RCC 7860 (cell line): ENCODE measurements at places on chromosomes 2 and 18.

DNA sequence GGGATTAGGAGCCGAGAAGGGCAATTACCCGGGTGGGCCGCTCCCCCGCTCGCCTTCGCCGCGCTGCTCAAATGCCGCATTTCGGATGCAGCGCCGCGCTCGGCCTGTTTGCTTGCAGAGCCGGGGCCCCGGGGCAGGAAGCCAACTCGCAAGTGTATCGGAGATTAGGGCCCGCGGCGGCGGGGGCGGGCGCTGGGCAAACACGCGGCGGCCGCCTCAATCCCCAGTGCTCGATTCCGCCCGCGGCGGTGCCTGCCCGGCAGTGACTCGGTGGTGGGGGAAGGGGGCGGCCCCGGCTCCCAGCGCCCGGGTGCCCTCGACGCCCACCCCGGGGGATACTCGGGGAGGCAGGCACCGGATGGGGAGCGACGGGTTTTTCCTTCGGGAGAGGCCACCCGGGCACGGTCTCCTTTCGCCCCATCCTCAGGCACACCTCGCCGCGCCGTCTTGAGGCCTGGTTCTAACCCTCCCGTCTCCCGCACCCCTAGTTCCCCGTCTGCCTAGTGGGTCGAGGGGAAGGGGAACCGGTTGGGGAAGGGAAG, 26.6 kb upstream of the NOTO start:
- no peak for DNase-seq

- no peak for DNase-seq
Observed at GRCh38 chr2:121907928-121908327, 152.5 kb downstream of the TSN start.

- DNase-seq: no peak
Observed at GRCh38 chr2:86350751-86351150, 13.3 kb upstream of the REEP1 start.

DNA sequence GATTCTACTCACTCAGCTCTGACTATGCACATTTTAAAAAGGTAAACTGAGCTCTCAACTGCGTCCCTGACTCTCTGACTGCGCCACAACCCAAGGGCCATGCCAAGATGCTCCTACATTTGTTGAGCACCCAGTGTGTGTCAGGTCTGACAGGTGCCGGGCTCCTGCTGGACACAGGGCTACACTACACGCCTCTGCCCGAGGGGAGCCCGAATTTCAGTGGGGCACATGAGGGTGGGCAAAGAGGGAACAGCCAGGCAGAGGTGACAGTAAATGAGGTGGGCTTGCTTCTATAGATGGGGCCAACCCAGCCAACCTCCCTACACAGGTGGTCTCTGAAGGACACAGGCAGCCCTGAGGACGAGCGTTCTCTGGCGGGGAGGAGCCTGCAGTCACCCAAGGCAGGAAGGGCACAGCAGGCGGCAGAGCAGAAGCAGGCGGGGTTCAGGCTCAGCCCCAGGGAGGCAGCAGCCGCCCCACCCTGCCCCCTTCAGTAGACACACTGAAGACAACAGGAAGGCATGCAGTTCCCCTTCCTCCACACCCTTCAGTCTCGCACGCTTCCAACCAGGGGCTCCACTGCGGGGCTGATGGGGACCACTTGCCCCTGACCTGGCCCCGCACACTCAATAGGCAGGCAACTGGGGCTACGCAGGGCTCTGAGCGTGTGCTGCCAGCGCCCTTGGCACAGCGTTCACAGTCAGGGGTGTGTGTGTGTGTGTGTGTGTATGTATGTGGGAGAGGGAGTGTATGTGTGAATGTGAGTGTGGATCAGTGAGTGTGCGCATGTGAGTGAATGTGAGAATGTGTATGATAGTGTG, 98.4 kb downstream of the UXS1 start:
- no peak for DNase-seq

- no peak for DNase-seq
Observed at GRCh38 chr2:126676221-126677175, 20.5 kb downstream of the GYPC start.

DNA sequence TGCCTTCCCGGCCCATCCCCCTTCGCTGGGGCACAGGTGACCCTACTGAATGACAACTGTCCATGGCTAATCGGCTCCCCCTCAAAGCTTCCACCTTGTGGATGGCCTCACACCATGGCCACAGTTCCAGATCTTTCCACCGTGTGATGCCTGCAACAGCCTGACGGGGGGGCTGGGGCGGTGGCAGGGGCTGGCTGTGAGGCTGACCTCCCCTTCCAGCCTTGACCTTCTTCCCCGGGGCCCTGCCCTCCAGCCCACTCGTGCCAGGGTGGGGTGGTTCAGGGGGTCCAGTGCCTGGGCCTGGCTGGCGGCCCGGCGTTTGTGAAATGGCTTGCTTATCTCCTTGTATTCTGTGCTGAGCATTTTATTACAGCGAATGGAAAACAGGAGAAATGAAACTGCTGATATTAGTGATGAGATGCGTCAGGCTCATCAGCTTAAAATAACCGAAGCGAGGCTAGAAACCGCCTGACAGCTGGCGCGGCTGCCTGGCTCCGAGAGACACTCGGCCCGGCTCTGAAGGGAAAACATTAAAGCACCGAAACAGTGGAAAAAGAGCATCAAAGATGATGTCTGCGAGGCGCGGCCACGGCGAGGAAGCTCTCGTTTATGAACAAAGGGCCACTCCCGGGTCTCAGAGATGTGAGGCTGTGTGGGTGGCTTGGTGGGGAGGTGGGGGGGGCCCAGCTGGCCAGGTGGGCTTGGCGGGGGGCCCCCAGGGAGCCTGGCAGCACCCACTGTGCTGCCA, 916 bp upstream of the PDCD1 start:
- DNase-seq: no peak

GRCh38 chr2:206990360-206990759, 51.0 kb downstream of the CPO start:
- no peak for DNase-seq

GRCh38 chr2:15198051-15198450, 363.1 kb downstream of the NBAS start:
- no peak for DNase-seq

GRCh38 chr2:111897924-111898702, at the start of gene MERTK:
TSS of gene MERTK (plus strand) at chr2:111898607. CDS start at chr2:111898736, 129 bp downstream.
- DNase-seq: peak; percentile 45

DNA sequence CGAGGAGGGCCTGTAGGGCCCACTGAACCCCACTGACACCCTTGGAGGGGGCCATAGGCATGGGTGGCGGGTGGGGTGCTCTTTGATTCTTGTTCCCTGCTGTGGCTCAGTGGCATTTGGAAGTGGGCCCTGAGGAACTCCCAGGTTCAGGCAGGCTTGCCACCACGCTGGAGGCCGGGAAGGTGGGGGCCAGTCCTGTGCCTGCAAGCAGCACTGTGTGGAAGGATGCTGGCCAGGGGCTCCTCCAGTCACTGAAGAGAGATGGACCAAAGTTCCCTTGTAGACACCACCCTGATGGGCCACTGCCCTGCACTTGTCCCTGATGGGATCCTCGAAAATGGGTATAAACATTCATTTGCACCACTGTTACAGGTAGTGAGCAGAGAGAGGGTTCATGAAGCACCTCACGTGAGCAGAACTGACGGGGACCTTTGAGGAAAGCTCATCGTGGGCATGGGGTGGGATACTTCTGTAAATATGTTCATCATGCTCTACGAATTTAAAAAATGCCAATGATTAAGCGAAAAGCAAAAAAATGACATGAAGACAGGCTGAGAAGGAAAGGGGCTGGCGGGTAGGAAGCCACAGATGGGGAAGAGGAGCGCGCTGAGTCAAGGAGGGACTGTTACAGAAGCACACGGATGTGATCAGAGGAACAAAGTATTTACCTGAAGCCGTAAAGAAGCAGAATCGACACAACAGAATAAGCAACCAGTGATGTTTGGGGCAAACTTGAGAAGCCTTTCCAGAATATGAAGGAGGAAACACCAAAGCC, 45.2 kb upstream of the ASB1 start:
- no peak for DNase-seq

DNA sequence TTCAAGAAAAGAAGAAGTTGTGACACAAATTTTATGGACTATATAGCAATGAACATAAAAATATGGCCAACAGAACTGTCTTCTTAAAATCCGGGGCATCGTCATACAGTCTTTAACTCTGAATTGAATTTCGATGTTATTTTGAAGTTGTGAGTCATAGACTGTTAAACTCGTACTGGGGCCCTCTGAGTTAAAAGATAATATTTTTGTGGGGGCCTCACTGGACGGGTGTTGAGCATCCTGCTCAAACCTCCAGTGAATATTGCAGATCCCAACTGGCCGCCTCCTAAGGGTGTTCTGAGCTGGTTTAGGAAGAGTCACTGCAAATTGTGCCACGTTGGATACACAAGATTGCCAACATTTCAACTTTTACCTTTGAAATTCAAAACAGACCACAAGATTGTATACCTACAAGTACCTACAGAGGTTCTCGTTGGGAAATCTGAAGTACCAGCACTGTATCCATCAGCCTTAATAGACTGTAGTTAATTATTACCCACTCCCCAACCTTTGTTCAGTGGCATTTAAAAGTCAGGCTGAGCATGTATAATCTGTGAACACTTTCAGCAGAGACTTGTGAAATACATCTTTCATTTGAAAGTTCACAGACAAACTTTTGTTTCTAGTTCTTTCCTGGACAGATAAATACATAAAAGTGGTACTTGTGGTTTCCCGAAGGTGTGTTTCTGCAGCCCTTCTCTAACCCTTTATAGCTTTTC, 27.8 kb downstream of the KLHL23 start:
- DNase-seq: no peak

- DNase-seq: no peak
Observed at GRCh38 chr2:16241166-16242160, 301.1 kb downstream of the MYCN start.

DNA sequence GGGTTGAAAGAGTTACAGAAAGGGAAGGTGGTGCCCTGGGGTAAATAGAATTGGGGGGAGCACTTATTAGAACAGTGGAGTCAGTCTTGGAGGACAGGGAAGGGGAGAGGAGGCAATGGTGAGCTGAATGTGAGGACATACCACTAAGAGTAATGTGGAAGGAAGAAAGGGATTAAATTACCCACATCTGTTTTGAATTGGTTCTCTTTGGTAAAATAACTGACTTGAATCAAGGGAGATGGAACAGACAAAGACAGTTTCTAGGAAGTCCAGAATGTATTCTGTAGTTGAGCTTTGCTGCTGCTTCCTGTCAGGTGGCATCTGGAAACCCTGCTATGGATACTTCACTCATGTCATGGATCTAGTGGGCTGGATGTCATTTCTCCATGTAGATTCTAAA, 6.7 kb downstream of the SETBP1 start:
- DNase-seq: no peak

GRCh38 chr2:156325688-156326525, 6.6 kb downstream of the NR4A2 start:
- no peak for DNase-seq

- no peak for DNase-seq
Observed at GRCh38 chr2:46534589-46534988, 55.2 kb downstream of the TMEM247 start.

DNA sequence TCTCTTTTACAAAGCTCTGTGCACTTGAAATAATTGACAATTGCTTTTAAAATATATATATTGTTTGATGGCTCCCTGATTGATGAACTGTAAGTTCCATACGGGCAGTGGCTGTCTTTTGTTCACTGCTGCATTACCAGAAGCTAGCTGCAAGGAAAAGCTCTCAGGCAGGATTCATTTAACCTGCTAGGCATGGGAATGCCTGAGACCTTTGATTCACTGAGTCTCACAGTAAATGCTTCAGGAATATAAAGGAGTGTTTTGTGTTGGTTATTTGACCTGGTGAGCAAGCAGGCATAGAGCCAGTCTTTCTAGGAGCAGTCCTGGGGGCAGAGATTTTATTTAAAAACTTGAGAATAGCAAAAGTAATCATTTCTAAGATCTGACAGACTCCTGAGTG, 193.2 kb upstream of the ITGA4 start:
- no peak for DNase-seq

DNA sequence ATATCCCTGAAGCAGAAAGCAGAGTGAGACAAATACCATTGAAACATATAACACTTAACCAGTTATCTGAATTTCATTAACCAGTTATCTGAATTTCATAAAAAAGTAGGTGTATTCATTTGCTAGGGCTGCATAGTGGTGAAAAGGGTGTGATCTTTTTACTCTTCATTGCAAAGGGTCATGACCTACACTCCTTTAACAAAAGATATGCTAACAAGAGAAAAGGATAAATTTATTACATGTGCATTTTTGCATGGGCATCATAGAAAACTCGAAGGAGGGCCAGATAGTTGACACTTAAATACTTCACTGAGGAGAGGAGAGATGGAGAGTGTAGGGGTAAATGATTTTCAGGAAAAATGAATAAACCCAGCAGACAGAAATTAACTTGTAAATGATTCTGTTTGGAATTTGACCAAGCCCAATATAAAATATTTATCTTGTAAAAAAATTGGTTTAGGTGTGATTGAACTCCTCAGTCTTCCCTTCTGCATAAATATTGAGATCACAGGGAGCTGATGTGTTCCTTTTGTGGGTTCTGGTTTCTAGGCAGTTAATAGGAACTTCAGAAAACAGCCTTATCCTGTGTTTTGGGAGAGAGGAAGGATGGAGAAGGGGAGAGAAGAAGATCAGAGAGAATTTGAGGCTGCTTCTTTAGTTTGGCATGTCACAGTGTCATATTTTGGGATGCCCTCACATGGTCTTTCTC, 372.5 kb upstream of the SYT4 start:
- no peak for DNase-seq

GRCh38 chr2:233094614-233095013, 34.5 kb downstream of the INPP5D start:
- DNase-seq: no peak

GRCh38 chr2:229519655-229520430, 194.5 kb downstream of the DNER start:
- no peak for DNase-seq

GRCh38 chr18:34604591-34604990, 105.5 kb upstream of the DTNA start:
- DNase-seq: no peak

DNA sequence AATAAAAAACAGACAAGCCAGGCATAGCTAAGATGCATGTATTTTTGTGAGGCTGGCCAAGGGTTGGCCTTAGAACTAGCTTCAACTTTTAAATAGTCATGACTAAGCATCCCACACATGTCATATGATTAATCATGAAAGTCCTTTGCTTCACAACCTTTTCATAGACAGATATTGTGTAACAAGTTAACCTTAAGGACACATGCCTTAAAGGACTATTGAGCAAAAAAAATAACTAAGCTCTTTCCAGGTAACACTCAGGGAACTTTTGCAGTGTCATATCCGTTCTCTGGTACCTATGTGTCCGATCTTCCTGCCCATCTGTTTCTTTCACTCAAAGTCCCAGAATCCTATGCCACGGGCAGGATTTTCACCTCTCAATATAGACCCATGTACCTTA, 498.4 kb downstream of the STK39 start:
- DNase-seq: peak; percentile 50

- DNase-seq: no peak
Observed at GRCh38 chr2:39989888-39990287, 210.8 kb upstream of the THUMPD2 start.
